DMS 273 treated with DMSO at 0.1 percent for 48 hours (cell line): ENCODE measurements at places on chromosomes 4 and X.

- no peak for DNase-seq
These were observed 39.3 kb upstream of the TENM3 start for GRCh38 chr4:182203872-182204411.

DNA sequence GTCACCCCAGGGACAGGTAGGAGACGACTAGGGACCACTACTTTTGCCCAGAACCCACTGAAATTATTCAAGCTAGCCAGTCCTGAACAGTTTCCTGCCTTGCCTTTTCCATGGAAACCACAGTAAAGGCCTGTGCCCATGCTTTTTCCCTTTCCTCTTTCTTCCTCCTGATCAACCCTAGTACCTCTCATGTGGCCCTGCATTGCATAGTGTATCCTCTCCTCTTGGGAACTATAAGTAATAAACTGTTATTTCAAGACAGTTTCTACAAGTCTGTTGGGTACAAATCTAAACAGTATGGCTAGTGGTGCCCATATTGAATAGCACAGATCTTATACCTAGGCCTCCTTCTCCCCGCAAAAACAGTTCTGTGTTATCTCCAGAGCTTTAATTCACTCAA is 14.5 kb downstream of the CISD2 start:
- no peak for DNase-seq

- peak; percentile 19 for DNase-seq
These were observed 6.7 kb downstream of the CORIN start for GRCh38 chr4:47831026-47831679.

DNA sequence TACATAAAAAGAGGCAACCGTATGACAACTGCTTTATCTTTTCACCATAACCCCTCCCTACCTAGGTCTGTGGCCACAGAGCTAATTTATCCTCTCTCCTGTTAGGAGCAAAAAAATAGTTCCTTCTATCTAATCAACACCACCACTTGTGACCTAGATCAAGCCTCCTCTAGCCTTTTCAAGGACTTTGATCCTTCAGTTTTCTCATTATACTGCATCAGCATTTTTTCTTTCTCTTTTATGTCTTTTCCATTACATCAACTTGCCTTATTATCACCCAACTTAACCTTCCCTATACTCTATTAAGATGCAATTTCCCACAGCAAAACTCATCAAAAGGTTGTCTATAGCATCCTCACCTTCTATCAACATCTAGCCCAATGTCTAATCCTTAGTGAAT is 211.0 kb downstream of the ANKRD50 start:
- no peak for DNase-seq

- no peak for DNase-seq
These were observed 32.1 kb upstream of the VEGFC start for GRCh38 chr4:176824645-176825366.

DNA sequence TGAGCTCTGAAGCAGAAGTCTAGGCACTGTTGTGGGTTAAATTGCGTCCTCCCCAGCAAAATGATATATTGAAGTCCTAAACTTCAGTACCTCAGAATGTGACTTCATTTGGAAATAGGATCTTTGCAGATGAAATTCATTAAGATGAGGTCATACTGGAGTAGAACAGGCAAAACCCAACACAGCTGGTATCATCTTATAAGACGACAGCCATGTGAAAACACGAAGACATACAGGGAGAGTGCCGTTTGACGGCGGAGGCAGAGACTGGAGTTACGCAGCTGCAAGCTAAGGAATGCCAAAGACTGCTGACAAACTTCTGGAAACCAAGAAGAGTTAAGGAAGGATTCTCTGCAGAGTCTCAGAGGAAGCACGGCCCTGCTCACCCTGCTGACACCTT is 241.5 kb downstream of the MAML3 start:
- no peak for DNase-seq

- no peak for DNase-seq
These were observed 2.9 kb downstream of the ARAF start for GRCh38 chrX:47563801-47564315.

GRCh38 chr4:122746485-122746965 is 14.0 kb downstream of the BBS12 start:
- no peak for DNase-seq

DNA sequence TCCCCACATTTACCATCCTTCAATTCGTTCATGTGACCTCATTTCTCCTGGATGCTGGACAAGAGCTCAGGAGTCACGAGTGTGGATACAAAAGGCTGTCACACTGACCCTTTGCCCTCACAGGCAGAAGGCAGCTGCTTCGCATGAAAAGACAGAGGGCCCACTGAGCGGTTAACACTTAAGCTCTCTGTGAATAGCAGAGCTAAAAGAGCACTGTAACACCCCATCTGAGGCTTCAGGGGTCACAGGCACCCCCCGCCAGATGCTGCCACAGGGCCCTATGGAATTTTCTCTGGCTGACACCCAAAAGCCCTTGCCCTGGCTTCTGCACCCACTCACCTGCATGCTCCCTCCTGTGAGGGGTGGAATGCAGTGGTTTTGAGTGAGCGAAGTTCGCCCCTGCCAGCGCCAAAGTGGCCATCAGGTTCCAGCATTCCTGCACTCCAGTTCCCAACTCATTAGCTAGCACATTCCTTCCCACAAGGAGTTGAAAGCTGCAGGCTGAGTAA is 360.9 kb downstream of the PPP3CA start:
- no peak for DNase-seq

DNA sequence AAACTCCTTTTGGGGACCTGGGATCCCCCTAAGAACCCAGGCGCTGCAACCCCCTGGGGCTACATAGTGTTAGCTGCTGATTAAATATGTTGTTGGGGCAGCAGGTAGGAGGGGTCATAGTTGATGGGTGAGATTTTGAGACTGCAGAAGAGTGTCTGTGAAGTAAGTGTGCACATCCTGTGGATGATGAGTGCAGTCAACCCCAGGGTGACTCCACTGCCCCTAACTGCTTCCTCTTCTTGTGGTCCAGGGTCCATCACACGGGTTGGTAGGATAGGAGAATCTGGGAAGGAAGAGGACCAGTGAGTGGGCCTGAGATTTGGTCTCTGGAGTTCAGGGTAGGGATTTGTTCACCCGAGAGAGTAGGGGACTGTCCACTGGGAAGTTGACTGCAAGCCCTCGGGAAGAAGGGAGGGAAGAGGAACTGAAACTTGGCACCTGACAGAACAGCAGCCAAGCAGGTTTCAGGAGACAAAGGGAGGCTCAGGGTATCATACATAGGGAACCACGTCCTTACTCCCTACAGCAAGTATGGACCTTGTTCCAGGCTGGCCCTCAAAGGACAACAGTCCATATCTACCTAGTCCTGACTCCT is 8.5 kb downstream of the DLG3 start:
- no peak for DNase-seq

DNA sequence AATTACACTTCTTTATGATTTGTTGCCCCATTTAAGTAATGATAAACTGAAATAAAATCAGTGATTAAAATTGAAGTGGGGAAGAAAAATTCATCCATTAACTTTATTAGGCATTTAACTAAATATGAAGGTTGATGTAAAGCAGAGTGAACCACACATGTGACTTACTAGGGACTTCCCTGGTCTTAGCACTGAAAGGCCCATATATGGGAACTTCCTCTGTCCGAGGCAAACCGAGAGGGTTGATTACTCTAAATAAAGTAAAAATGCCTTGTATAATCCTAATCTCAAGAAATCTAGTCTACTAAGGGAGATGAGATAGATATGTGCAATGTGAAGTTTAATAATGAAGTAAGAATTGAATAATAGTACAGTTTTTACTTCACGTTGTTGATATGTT is 403.9 kb upstream of the RPS6KA3 start:
- no peak for DNase-seq

DNA sequence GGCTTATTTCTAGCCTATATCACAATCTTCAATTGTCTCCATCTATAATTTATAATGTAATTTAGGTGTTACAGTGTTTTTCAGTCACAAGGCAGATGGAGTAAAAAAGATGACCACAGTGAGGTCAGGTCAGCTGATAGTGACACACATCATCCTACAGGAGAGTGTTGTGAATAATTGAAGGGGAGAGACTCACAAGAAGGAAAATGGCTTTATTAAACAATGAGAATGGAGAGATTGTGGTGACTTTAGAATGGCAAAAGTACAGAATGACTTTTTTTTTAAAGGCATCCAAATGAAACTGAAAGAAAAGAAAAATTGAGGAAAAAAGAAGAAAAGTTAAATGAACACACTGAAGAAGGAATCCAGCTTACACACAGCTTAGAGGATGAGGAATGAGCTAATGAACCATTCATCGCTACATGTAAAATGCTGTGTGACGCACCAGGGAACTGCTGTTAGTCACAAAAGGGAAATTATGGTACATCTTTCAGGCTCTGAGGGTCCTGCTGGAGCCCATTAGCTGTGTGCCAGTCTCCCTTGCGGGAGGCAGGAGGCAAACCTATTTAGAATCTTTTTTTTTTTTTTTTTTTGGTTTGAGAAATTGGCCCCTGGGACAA is 56.6 kb downstream of the SPRY1 start:
- DNase-seq, result no peak

GRCh38 chrX:108731153-108731552 is 5.2 kb downstream of the IRS4 start:
- no peak for DNase-seq

GRCh38 chr4:3346146-3346545 is 53.3 kb downstream of the RGS12 start:
- peak; percentile 18 for DNase-seq

DNA sequence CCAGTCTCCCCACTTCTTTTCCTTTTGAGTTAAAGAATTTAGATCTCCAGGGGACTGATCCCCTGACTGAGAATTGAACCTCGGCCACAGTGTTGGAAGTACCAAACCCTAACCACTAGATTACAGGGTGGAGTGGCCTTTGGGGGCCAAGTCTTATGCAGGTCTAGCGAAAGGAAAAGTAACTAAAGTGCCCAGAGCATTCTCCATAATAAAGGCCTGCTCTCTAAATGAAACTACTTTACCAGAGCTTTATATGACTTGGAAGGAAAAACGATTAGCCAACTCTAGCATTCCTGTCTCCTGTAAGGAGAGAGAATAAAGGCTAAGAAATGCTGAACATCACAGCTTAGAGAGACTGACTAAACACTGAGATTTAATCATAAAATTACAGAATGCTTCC is 788.0 kb downstream of the C4orf33 start:
- no peak for DNase-seq

DNA sequence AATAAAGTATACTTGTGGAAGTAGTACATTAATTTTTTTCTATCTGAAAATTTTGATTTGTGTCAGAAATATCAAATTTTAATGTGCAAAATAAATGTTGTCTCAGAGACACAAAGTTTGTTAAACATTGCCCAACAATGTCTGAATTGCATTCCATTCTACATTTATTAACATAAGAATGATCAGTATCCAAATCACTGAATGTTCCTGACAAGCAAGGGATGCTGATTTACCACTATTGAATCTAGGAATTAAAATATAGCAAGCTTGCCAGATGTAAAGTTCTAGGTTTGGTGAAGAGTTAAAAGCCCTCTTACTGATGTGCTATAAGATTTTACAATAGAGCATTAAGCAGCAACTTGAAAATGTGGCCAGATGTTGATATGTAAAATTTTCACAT is 489.2 kb upstream of the CTSO start:
- no peak for DNase-seq

DNA sequence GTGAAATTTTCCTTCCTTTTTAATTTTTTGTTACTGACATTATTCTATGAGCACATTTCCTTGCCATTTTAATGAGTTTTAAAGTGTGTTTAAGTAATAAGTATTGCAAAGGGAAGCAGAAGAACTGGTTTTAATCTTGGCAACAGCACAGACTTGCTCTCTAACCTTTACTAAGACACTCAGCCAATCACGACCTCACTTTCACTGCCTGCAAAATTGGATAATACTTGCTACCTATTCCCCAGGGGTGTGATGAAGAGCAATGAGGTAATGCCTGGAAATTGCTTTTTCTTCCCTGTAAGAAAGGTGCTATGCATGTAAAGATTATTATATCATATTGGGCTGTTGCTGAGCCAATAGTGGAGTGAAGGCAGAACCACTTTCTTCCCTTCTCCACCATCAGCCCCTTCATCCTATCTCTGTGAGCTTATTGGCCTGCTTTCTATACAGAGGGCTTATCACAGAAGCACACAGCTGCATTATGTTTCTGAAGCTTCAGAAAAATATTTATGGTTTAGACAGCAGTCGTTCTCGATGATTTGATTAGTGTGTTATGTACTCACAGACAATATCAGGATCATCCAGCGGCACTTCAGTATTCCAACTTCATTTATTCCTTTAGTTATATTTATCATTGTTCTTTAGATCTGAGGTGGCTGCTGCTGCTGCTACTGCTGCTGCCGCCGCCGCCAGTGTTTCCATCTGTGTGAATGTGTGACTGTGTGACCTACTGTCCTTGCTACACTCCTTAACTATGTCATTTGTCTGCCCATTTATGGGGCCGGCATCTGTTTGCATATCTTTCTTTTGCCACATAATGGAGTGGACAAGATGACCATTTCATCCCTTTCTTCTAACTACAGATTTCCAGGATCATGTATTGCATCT is 255.1 kb downstream of the C4orf33 start:
- DNase-seq, result no peak

GRCh38 chr4:137015426-137016409 is 516.6 kb downstream of the PCDH18 start:
- no peak for DNase-seq

- no peak for DNase-seq
These were observed 22.4 kb downstream of the GRXCR1 start for GRCh38 chr4:42914937-42915336.

GRCh38 chr4:25914670-25915352 is 791 bp downstream of the SMIM20 start:
- no peak for DNase-seq

- no peak for DNase-seq
These were observed 33.9 kb downstream of the ANK2 start for GRCh38 chr4:113083346-113083745.

- DNase-seq, result no peak
These were observed 12.5 kb upstream of the KLF8 start for GRCh38 chrX:56219700-56220099.

GRCh38 chr4:61520681-61521160 is 320.6 kb downstream of the ADGRL3 start:
- DNase-seq, result no peak

DNA sequence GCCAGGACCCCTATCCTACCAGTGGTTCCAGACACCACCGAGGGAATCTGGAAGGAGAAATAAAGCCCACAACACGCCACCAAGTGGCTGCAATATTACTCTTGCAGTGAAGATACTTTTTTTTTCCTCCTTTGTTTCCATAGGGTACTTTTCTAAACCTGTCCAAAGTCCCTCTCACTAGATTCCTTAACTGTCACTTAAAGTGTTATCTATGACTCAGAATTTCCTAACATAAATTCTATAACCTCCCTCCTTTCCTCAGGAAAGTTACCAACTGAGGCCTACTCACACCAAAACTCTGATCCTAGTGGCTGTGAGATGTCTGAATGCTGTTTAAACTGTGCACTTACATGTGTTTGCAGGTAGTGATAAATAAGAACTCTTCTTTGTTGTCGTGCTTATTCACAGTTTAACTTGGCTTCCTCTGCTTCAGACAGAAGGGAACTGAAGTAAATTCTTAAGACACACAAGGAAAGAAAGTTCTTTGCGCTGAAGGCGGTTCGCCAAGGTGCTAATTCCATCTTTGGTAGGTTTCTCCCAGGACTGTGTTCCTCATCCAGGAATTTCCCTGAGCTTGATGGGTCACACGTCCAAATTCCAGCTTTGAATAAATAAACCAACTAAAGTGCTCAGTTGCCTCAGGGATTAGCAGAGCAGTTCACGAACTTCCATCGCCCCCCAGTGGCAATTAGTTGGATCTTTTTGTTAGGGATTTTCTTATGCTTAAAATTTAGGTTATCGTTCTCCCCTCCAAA is 10.7 kb upstream of the HCCS start:
- DNase-seq, result peak; percentile 20

- DNase-seq, result no peak
These were observed 200.2 kb upstream of the UGT8 start for GRCh38 chr4:114398410-114398809.

- no peak for DNase-seq
These were observed 32.9 kb upstream of the PRPS2 start for GRCh38 chrX:12758291-12758690.
